Frontal cortex (tissue), 4 donors: ENCODE measurements at places on chromosomes 7 and 10.

DNA sequence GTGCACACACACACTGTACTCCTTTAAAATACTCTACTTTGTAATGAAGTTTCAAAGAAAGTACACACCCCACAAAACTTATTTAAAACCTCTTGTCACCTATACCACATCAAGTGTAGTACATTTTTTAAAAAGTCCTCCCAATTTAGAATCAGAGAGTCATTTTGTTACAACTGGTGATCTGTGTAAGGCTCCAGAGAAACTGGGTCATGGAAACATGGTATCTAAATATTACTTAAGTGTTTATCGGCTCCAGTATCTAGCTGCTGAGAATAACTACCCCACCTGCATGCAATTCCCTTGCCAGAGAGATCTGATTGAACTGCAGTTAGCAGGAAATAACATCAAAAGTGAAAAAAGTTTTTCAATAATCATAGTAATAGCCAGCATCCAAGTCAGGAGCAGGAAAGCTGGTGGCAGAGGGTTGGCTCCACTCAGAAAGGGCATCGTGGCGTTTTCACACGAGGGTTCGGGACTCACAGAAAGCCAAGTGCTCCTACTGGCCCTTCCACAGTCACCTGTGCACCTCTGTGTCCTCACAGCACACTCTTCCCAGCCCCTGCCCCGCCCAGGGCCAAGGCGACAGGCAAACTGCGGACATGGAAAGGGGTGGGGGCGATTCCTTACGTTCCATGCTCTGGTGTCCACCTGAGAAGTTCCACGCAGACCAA lies 6.5 kb downstream of the RGS10 start:
- DNase-seq, result no peak

GRCh38 chr10:88515235-88515634 lies 67.9 kb downstream of the RNLS start:
- no peak for DNase-seq

GRCh38 chr7:132191418-132191817 lies 384.9 kb downstream of the PLXNA4 start:
- no peak for DNase-seq

GRCh38 chr10:14687340-14687739 lies 87.4 kb downstream of the FAM107B start:
- DNase-seq, result no peak

DNA sequence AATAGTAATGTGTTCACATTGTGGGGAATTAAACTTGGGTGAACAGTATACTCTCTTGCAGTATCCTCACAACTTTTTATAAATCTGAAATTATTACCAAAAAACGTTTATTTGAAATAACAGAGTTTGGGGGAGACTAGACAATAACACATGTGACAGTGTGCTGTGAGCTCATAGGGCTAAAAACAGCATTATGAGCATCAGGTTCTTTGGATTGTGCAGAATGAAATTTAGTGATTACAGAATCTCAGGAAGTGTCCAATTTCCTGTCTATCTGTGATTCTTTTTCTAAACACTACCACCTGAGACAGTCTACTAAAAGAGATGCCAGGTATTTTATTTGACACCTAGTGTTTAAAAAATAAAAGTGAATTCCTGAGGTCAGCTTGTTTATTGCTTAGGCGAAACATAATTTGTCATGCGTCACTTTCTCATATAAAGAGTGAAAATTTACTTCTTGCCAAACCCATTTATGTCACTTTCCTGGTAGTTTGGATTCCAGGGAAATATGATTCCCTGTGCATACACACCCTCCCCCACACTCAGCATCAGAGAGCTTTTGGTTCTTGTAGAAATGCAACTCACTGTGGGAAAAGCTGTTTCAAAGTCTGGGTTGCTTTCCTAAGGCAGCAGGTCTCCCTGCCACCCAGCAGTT lies 71.2 kb downstream of the AOAH start:
- DNase-seq, result no peak

DNA sequence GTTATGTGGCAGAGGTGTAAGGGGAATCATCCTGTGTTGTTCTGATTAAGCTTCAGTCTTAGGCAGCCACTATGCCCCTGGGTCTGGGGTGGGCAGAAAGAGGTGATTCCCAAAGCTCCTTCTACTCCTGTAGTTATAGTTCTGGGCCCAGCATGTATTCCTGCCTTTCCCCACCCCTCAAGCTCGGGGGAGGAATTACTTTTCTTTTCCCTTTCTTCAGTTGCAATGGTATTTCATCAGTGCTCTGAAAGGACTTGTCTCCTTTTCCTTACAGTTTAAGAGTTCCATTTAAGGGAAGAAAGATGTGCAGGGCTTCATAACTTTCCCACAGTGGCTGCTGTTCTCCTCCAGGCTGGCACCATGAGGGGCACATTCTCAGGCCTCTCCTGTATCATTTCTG lies 94.2 kb downstream of the MTPAP start:
- no peak for DNase-seq
